ENCODE measurements at places on chromosomes 1 and 21.

GRCh38 chr1:78051005-78051404, 5.2 kb downstream of the GIPC2 start:
- DNase-seq, result no peak

GRCh38 chr1:78650114-78650660, 556 bp downstream of the IFI44 start:
- DNase-seq, result peak; percentile 26

GRCh38 chr21:42903817-42904216, 10.7 kb downstream of the NDUFV3 start:
- no peak for DNase-seq

GRCh38 chr1:115140442-115141144, 51.3 kb upstream of the TSPAN2 start:
- no peak for DNase-seq

DNA sequence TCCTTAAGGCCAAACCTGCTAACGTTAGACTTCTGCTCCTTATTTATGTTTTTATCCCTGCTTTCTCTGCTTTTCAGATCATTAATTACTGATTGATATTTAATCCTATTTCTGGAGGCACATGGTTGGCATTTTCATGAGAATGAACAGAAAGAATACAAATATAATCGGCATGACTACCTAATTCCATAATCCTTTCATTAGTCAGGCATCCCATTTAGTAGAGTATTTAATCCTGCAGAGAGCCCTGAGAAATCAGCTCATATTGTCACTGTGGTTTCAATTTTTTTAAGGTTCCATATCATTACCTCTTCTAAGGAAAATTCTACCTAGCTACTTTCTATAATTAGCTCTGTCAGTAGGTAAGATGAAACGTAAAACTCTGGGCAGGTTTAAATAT, 238.8 kb downstream of the NCAM2 start:
- DNase-seq, result no peak

DNA sequence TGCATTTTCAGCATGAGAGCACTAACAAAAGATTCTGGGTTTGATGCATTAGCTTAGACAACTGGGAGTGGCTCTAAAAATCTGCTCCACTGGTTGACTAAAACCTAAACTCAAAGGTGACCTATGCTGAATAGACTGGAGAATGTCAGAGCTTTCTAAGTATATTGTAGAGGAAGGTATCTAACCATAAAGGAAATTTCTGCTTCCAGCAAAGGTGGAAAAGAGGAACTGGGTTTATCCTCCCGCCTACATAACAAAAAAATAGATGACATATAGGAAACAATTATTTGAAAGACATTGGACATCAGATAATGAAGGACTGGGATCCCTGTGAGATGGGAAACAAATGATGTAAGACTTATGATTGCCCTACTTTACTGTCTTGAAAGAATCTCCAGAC, 35.8 kb upstream of the CR2 start:
- DNase-seq, result no peak

Measured in iris pigment epithelial cell (primary cell).